ENCODE measurements at places on chromosomes 2 and 18.

- DNase-seq = no peak
Observed at GRCh38 chr2:12861344-12861930, 144.7 kb downstream of the TRIB2 start.

DNA sequence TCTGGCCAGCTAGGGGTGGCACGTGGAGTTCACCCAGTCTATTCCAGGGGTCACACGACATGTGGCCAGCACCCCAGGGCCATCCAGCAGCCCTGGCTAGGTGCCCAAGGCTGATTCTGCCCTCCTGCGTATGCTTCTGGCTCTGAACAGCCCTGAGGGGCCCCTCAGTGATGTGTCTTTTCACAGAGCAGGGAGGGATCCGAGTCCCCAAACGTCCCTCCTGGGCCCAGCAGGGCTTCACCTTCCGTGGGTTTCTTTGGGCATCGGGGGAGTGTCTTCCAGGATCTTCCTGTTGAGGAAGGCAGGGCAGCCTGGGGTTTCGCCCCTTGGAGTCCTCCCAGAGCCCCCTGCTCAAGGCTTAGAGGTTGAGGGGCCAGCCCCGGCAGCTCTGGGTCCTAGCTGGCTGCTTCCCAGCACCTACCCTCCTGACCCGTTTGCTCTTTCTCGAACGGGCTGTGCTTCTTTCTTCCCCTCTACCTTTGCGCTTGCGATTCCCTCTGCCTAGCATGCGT is 165.9 kb downstream of the DYSF start:
- no peak for DNase-seq

DNA sequence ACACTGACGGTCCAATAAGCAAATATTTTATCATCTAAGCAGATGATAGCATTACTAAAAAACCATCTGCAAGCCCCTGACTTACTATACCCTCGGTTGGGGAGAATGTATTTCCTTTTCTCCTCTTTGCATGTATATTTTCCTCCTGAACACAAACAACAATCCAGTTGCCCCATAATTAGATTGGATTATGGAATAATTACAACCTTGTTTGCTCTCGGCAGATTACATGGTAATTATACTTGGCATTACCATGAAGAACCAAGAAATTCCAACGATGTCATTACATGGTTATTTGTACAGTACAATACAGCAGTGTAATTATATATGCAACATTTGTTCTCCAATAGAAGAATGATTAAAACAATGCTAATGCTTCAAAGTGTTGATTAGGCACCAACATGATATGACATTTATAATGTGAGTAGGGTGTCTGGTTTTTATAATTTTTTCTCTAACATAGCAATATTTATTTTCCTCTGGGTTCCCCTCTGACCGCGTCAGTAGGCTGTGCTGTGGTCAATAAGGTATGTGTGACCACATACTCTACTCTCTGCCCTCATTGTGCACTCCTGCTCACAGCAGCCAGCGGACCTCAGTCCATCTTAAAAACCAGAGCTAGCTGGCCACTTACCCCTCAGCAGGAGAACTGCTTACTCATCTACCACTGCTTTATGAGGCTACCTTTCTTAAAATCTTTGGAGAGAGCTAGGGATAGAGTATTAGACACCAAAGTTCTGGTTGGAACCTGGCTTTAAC is 176.1 kb downstream of the INSIG2 start:
- DNase-seq = no peak

DNA sequence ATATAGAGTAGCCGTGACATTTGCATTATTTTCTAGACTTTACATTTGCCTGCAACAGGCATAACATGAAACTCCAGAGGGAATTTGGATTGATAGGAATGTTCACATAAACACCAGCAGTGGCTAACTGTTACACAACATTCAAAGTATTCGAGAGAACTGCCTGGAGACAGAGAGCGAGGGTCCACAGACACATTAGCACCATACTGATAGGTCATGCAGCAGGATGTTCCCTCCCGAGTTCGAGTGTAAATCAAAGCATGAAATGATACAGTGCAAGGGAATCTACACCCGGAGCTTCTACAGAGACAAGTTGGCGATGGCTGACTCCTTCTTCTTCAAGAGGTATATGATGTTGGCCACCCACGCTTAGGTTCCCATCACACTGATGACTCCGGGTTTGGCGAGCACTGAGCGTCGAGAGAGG is 89.5 kb downstream of the COL6A3 start:
- DNase-seq = no peak

DNA sequence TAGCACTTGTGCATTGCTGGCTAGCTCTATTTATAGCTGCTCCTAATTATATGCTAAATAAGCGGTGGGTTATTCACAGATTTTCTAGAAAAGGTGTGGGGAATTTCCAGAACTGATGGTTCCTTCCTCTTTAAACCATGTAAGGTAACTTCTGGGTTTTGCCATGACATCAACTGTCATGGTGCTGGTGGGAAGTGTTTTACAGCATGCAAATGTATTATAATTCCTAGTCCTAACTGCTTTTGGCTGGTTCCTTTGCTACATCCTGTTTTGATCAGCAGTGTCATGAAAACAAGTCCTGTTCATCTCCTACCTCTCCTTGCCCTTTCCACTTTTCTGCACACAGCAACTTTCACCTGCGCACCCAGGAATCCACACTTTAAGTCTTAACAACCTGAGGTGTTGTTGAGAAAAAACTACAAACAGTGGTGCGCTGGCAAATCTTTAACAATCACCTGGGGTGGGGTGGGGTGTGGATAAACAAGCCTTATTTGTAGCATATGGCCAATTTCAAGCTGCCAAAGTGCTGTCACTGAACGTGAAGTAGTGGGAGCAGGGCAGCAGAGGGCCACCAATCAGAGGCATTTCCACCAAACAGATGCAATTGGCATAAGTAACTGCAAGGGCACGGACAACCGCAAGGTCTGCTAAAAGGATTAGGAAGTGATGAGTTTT is 33.4 kb upstream of the SKOR2 start:
- DNase-seq = no peak

DNA sequence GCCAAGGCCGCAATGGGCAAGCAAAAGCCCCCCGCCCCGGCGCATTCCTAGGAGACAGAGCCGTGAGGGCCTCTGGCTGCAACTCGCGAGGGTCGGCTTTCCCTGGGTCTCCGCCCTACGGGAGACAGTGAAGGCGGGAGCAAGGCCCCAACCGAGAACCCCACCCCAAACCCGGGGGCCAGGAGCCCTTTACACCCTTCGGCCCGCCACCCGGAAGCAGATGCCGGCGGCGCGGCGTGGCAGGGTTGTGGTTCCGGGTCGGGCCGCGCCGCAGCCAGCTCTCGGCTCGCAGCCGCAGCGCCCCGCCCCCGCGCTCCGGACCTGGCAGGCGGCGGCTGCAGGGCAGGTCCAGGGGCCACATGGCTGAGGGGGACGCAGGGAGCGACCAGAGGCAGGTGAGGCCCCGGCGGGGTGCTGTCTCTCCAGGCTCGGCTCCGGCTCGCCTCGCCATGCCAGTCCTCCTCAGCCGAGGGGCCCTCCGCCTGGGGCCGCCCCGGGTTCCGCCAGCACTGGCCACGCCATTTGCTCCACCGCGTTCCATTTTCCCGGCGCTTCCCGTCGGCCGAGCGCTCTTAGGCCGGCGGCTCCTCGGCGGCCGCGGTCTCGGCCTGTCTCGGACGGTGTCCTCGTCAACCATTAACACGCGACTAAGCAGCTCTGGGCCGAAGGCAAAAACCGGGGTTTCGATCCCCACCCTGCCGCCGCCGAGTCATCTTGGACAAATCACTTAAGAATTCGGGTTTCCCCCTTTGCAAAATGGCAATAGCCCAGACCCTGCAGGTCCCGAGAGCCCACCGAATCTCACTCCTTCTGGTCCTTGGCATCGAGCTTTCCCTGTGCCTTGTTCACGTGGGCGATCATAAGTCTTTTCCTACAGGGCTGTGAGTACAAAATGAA is at the start of gene IMPACT:
Gene IMPACT, plus strand, starts transcription at position 273 of the 897 bp plus-strand sequence. Its CDS starts 87 bp downstream, at position 360.
- peak; percentile 70 for DNase-seq

DNA sequence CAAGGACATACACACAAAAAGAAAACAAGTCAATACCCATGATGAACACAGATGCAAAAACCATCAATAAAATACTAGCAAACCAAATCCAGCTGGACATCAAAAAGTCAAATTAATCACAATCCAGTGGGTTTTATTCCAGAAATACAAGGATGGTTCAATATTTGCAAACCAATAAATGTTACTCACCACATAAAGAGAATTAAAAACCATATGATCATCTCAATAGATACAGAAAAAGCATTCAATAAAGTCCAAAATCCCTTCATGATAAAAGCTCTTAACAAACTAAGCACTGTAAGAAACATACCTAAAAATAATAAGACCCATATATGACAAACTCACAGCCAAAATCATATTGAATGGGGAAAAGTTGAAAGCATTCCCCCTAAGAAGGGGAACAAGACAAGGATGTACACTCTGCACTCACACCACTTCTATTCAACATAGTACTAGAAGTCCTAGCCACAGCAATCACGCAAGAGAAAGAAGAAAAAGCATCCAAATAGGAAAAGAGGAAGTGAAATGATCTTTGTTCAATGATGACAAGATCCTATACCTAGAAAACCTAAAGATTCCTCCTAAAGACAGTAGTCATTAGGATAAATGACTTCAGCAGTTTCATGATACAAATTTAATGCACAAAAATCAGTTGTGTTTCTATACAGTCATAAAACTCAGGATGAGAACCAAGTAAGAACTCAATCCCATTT is 62.6 kb downstream of the TRAPPC8 start:
- DNase-seq = no peak

DNA sequence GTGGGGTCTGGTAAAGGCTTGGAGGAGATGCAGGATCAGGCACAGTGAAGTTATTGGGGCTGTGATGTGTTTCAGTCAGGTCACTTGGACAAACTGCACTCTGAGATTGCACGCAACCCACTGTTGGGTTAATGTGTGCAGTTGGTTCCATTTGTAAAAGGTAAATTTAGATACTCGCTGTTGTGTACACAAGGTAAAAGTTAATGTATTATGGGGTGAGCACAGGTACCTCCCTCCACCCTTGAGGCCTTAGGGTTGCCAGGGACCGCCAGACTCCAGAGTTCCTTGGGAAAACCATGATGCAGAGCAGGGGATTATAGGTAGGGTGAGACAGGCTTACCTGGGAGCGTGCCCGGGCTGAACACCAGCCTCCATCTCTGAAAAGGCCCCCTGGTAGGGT is 20.1 kb downstream of the IMPA2 start:
- DNase-seq = no peak

DNA sequence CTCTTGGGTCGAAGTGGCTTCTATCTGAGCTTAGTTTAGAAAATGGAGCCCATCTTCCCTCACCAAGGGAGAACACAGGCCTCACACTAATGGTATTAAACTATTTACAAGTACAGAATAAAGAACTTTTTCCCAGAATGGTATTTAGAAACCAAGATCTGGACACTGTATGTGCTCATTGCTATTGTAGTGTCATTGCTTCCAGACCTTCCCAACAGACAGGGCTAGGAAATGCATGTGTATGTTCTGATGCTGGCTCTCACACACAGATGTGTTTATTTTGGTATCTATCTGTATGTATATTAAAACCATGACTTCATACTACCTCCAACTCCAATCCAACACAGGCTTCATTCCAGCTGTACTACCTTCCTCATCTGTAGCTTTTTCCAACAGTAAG is 8.0 kb downstream of the COX5B start:
- DNase-seq = no peak

- DNase-seq = no peak
Observed at GRCh38 chr18:8741532-8741931, 36.2 kb downstream of the MTCL1 start.

- no peak for DNase-seq
Observed at GRCh38 chr2:154706660-154707059, 8.2 kb downstream of the KCNJ3 start.

- DNase-seq = peak; percentile 58
Observed at GRCh38 chr2:95025406-95026319, at the start of gene MAL. Gene MAL (plus strand): TSS chr2:95025708. CDS start chr2:95025793, 85 bp downstream.

GRCh38 chr2:14358339-14358738 is 274.2 kb upstream of the LRATD1 start:
- DNase-seq = no peak

DNA sequence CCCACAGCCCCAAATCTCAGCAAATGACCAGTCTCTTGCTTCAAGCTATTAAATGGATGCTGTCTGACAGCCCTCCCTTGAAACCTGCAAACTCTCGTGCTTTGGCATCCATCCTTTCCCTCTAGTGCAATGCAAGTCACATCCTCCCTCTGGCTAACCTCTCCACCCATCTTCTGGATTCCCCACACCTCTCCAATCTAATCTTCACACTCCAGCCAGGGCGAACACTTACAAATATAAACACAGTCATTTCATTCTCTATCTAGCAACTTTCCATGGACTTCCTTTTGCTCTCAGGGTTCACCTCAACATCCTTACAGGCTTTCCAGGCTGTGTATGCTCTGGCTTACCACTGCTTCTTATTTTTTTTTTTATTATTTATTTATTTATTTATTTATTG is 10.1 kb upstream of the NARS1 start:
- no peak for DNase-seq

DNA sequence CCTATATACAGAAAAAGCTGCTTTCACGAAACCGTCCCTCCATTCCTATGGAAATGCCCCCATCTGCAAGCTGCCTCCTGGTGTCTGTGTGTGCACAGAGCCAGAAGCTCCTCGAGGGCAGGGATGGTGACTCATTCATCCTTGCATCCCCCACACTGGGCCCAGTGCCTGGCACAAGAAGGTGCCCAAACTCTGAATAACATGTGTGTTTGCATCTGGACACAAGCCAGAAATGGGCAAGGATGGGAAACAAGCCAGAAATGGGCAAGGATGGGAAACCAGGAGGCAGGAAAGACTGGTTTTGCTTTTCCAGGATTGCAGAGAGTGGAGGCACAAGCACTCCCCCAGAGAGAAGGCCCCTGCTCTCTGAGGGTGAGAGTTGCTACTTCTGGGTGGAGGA is 313.9 kb downstream of the CELF4 start:
- no peak for DNase-seq

GRCh38 chr2:241689306-241689705 is 2.7 kb upstream of the DTYMK start:
- no peak for DNase-seq
